Placental epithelial cell (primary cell): ENCODE measurements at places on chromosomes 7 and 10. TPM values are rescaled to one million over a fixed set of nuclear protein-coding genes. Genes with fewer than 3 reads are reported as not detected.

DPYSL4 gene
- 1.2 TPM in 1 of 2 replicates, not detected in the other for total RNA-seq

PTPRN2 gene
- under 0.01 and 0.11 TPM in 2 replicates for total RNA-seq

FAM180A gene
- total RNA-seq: 0.79 and 2.1 TPM in 2 replicates

C7orf57 gene
- 0.11 and 0.39 TPM in 2 replicates for total RNA-seq

KCNMA1 gene
- 69.0 and 91.9 TPM in 2 replicates for total RNA-seq

GJD4 gene
- total RNA-seq: not detected in 2 replicates

CALHM3 gene
- 0.22 and 0.39 TPM in 2 replicates for total RNA-seq

HOXA6 gene
- not detected in 2 replicates for total RNA-seq

URGCP gene
- total RNA-seq: 18.7 and 24.3 TPM in 2 replicates

FAM25A gene
- total RNA-seq: not detected in 2 replicates

SSMEM1 gene
- not detected in 2 replicates for total RNA-seq

C10orf62 gene
- 0.33 TPM in 1 of 2 replicates, not detected in the other for total RNA-seq

FKBP6 gene
- total RNA-seq: not detected in 2 replicates

FAM241B gene
- 0.87 TPM in 1 of 2 replicates, not detected in the other for total RNA-seq

SLC26A4 gene
- total RNA-seq: under 0.01 and 0.11 TPM in 2 replicates

FGL2 gene
- 0.11 TPM in 1 of 2 replicates, not detected in the other for total RNA-seq

NYAP1 gene
- 0.87 and 2.0 TPM in 2 replicates for total RNA-seq

VWA2 gene
- total RNA-seq: under 0.01 TPM in 1 of 2 replicates, not detected in the other

RET gene
- under 0.01 and 0.11 TPM in 2 replicates for total RNA-seq

GIMAP7 gene
- not detected in 2 replicates for total RNA-seq

LIPK gene
- not detected in 2 replicates for total RNA-seq

PRPS1L1 gene
- not detected in 2 replicates for total RNA-seq

VIM gene
- 2,021 and 2,875 TPM in 2 replicates for total RNA-seq

ZNF479 gene
- total RNA-seq: not detected in 2 replicates

SFXN4 gene
- total RNA-seq: 6.8 and 7.9 TPM in 2 replicates

LRIT1 gene
- total RNA-seq: under 0.01 TPM in 1 of 2 replicates, not detected in the other

GRM8 gene
- 0.43 TPM in 1 of 2 replicates, not detected in the other for total RNA-seq

PNLIPRP1 gene
- not detected in 2 replicates for total RNA-seq

HGF gene
- total RNA-seq: 0.39 and 0.43 TPM in 2 replicates

SEMA4G gene
- total RNA-seq: 0.79 and 1.7 TPM in 2 replicates

CDC14C gene
- total RNA-seq: 0.11 TPM in 1 of 2 replicates, not detected in the other

GPR26 gene
- total RNA-seq: not detected in 2 replicates

SDK1 gene
- total RNA-seq: 0.22 and 1.6 TPM in 2 replicates

AASS gene
- total RNA-seq: 5.1 and 8.0 TPM in 2 replicates

EPO gene
- total RNA-seq: 0.22 and 0.39 TPM in 2 replicates

ITGB8 gene
- total RNA-seq: 0.87 and 1.6 TPM in 2 replicates

SLC25A13 gene
- total RNA-seq: 20.0 and 40.3 TPM in 2 replicates

IQUB gene
- 0.87 and 6.3 TPM in 2 replicates for total RNA-seq

NUDT13 gene
- total RNA-seq: 1.8 and 5.1 TPM in 2 replicates

HOXA1 gene
- 1.2 and 1.5 TPM in 2 replicates for total RNA-seq

SMKR1 gene
- total RNA-seq: not detected in 2 replicates

SSC4D gene
- 1.6 and 6.3 TPM in 2 replicates for total RNA-seq

TRIL gene
- 0.33 and 0.79 TPM in 2 replicates for total RNA-seq

TDRD1 gene
- 0.39 and 2.0 TPM in 2 replicates for total RNA-seq

EBLN1 gene
- total RNA-seq: not detected in 2 replicates

FKBP9 gene
- 274 and 324 TPM in 2 replicates for total RNA-seq

AGR2 gene
- 870 and 914 TPM in 2 replicates for total RNA-seq

GCK gene
- under 0.01 and 0.33 TPM in 2 replicates for total RNA-seq

KNDC1 gene
- total RNA-seq: 1.6 TPM in 1 of 2 replicates, not detected in the other

VPS37D gene
- total RNA-seq: 0.87 and 2.7 TPM in 2 replicates

ANKRD30A gene
- total RNA-seq: not detected in 2 replicates

SPDYE2 gene
- total RNA-seq: not detected in 2 replicates

HHEX gene
- not detected in 2 replicates for total RNA-seq

GIMAP8 gene
- total RNA-seq: not detected in 2 replicates

IL2RA gene
- 0.39 TPM in 1 of 2 replicates, not detected in the other for total RNA-seq

ERVW-1 gene
- total RNA-seq: not detected in 2 replicates

PAX4 gene
- total RNA-seq: not detected in 2 replicates

ING3 gene
- total RNA-seq: 12.0 and 13.0 TPM in 2 replicates

LRRD1 gene
- under 0.01 and 0.11 TPM in 2 replicates for total RNA-seq
